Retina (tissue), 1 donor: ENCODE measurements at places on chromosomes 7 and 10.

DNA sequence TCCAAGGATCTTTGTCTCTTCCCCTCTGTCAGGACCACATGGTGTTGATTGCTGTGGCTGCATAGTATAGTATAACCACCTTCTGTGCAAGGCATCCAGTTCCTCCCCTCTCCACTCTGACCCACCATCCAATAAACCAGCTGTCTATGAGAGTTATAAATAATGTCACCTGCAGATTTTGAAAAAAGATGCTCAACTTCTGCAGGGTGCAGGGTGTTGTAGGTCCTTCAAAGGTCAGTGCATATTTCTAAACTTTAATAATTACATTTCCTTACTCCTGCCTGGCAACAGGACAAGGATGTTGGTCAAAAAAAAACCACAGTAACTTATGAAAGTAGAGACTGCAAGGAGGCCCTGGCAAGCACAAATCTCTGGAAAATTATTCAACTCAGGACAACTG is 166.2 kb downstream of the PKD1L1 start:
- no peak for DNase-seq

GRCh38 chr7:121530227-121531174 is 134.4 kb upstream of the FAM3C start:
- no peak for DNase-seq

GRCh38 chr10:59907918-59908807 is 1.8 kb upstream of the CCDC6 start:
- peak; percentile 69 for DNase-seq

DNA sequence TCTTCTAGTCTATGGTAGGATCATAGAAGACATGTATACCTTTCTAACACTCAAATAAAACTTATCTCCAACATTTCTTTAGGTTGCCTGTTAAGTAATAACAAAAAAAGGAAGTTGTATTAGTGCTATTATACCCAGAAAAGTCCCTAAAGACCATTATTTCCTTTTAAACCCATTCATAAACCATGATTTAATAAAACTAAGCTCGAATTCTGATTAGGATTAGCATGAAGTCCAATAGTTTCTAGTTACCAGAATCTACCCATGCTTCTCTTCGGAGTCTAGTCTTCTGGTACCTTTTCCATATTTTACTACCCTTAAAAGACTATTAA is 62.7 kb downstream of the USP6NL start:
- no peak for DNase-seq

DNA sequence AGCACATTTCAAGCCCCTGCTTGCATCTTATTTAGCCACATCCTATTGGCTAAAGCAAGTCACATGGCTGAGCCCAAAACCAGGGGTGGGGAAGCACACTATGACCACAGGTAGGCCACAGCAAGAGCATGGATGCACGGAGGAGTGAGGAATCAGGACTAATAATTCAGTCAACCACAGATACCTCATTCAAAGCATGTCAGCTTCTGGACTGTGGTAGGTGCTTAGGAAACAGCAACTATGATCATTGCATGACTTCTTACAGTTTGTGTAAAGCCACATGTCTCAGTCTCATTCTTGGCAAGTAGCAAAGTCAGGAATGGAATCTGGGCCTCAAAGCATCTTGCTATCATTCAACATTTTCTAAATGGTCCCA is 79.0 kb upstream of the EMX2 start:
- DNase-seq = no peak

GRCh38 chr7:5773661-5774086 is 7.8 kb downstream of the RNF216 start:
- no peak for DNase-seq

GRCh38 chr7:134943785-134944400 is 42.4 kb upstream of the AGBL3 start:
- no peak for DNase-seq

GRCh38 chr7:37732253-37732652 is 48.7 kb downstream of the GPR141 start:
- no peak for DNase-seq

GRCh38 chr10:12777840-12778585 is 223.5 kb downstream of the CCDC3 start:
- no peak for DNase-seq

DNA sequence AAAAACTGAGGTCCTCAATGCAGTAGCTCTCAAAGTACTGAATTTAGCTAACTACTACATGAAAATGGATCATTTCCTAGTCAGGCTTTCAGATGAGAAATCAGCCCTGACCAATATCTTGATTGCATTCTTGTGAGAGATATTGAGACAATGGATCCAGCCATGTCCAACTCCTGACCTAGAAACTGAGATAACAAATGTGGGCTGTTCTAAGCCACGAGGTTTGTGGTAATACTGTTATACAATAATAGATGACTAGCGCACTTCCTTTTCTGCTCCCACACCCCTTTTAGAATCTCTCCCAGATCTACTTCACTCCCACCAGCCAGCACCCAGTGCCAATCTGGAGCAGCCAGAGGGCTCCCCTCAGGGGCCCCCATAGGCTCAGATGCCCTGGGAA is 209.3 kb upstream of the KMT2E start:
- DNase-seq = no peak
